ENCODE measurements at places on chromosomes 5 and 9. TPM values are rescaled to one million over a fixed set of nuclear protein-coding genes. Genes with fewer than 3 reads are reported as not detected.

GRCh38 chr5:90095292-90096060 lies 314.1 kb downstream of the CETN3 start:
- no peak for DNase-seq

Gene SELENOP
- total RNA-seq = not detected

Gene FNBP1
- 68.1 TPM for total RNA-seq

Gene C7
- not detected for total RNA-seq

DNA sequence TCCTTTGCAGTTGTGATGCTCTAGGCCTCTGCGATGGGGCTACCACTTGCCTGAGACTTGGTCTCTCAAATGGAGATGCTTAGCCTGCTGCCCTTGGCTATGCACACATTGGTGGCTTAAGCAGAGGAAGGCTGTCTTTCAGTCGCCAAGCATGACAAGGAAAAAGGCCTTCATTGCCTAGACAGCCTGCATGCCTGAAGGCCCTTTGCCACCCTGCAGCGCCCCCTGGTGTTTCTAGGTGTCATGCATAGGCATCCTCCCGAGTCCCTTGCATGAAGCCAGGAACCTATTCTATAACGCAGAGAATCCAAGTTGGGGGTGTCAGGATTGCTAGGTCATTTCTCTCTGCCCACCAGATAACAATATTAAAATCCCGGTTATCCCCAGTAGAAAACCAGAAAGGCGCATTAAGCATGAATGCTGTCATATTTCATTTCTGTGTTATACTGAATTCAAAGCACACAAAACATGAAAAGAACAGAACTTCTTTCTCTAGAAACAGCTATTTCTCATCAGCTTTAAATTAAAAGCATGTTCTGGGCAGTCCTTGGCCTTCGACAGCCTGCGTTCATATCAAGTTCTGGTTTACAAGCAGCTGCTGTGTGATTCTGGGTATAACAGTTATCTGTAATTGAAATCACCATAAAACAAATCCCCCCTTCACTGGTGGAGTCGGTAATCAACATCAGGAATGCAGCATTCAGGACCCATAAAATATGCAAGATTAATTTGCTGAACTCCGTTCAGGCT lies 59.7 kb upstream of the TRPC7 start:
- DNase-seq = peak; percentile 25

DNA sequence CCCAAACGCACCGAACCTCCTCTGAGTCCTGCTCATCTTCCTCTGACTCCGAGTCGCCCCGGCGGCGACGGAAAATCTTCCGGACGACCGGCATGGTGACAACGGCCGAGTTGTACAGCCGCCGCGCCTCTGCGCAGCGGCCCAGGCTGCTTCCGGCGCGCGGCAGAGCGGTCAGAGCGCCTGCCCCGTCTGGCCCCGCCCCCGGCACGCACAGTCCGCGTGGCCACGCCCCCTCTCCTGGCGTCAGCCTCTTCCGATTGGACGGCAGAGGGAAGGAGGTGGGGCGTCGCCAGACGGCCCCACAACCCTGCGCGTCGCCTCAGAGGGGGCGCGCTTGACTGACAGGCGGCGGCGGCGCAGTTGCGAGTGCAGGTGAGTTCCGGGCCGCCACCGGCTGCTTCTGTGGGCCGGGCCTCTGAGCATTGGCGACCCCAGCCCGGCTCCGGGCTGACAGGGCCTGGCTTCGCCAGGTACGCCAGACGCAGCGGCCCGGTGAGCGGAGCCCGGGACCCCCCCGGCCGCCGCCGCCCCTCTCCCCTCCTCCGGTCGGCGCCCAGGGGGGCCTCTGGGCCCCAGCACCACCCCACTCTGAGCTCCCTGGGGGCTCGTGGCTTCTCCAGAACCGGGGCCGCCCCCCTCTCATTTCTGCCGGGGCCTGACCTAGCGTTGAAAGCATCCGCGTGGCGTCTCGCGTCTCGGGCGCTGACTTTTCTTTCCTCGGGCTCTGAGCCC lies at the start of the genes C9orf78 and USP20:
Gene C9orf78, minus strand, starts transcription at position 148 of the 732 bp plus-strand sequence. Its CDS starts 54 bp downstream, at position 94.
Gene USP20, plus strand, starts transcription at position 331 of the 732 bp plus-strand sequence. CDS start 17,098 bp downstream, outside the sequence.
- peak; percentile 88 for DNase-seq

Gene FCN2
- total RNA-seq = not detected

DNA sequence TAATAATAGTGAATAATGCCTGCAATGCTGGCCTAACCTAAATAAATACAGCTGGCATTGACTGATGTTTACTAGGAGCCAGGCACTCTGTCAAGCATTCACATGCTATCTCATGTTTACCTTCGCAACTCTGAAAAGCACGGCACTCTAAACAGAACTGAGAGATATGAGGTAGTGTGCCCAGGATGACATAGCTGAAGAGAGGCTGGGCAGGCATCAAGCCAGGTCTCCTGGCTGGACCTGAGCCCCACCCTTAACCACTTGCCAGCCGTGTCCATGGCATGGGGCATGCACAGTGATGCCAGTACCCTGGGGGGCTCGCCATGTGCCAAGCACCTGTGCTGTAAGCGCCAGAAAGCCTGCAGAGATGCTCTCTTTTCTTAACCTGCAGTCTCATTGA lies 119.4 kb upstream of the MVB12B start:
- no peak for DNase-seq

Gene CNOT6
- total RNA-seq = 7.6 TPM

Gene SPINK14
- total RNA-seq = not detected

GRCh38 chr5:73263001-73263710 lies 90.2 kb downstream of the TMEM174 start:
- no peak for DNase-seq

DNA sequence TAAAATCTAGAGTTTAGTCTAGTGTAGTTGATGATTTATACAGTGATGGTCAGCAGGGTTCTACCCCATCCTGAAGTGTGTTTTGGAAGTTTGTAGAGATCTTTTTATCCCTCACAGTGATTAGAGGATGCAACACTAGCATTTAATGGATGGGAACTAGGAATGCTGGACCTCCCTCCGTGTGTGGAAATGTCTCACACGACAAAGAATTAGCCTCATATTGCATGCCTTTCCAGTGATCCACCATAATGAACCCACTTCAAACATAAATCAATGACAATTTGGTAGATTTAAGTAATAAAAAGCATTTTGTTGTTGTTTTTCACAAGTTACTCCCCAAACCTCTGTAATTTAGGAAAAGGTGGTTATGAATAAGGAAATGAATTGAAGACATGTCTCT lies 82.5 kb upstream of the LMNB1 start:
- no peak for DNase-seq

Gene GRM6
- not detected for total RNA-seq

Gene ECM2
- not detected for total RNA-seq

Gene LURAP1L
- 28.4 TPM for total RNA-seq

DNA sequence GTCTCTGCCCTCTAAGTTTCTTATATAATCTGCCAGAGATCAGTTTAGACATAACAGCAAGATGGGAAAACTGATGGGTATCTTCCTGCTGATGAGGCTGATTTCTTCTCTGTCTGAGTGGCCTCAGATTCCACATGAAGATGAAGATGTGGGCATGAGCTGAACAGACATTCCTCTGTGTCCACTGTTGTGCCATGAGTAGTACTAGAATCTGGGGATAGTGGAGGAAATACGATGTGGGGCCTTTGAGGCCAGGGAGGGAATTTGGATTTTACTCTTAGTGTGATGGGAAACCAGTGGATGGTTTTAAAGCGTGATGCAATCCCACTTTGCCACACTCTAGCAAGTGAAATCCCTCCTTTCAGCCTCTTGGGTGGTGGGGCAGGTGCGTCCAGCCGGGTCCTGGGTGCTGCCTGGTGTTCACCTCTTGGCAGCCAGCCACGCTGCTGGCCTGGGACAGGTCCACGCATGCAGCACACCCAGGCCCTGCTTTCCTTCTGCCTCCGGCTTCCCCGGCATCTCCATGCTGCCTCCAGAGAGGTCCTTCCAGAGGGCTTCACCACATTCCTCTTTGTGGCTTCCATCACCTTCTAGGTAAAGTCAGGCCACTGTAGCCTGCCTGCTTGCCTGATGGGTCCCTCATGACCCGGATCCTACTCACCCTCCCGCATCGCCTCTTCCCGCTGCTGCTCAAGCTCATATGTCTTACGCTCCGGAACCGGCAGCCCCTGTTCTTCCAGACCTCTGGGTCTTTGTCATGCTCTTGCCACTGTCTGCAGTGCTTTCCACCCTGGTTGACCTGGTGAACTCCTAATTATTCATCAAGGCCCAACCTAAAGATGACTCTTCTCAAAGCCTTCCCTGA lies 28.1 kb upstream of the SH3PXD2B start:
- DNase-seq = no peak

Gene F2RL1
- 11.9 TPM for total RNA-seq

DNA sequence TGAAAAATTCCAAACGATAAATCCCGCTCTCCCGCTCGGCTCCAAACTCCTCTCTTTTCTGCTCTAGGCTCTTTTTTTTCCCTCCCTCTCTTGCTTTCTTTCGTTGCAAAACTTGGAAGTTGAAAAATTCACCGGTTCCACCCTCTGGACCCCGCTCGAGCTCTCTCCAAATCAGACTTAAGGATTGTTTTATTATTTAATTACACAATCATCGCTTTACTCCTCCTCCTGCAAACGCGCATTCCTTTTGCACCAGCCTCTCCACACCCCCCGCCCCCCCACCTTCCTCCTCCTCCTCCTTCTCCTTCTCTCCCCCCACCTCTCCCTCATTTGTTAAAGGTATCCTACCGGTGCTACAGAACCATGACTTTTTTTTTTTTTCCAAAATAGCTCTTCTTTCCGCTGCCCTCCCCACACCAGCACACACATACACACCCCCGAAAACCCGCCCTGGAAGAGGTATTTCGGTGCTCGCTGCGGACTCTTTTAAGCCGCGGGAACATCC lies 535 bp upstream of the NFIB start:
- no peak for DNase-seq

- no peak for DNase-seq
These were observed 18.2 kb upstream of the STK32A start for GRCh38 chr5:147216552-147217154.

Gene PCDHB5
- 17.1 TPM for total RNA-seq

DNA sequence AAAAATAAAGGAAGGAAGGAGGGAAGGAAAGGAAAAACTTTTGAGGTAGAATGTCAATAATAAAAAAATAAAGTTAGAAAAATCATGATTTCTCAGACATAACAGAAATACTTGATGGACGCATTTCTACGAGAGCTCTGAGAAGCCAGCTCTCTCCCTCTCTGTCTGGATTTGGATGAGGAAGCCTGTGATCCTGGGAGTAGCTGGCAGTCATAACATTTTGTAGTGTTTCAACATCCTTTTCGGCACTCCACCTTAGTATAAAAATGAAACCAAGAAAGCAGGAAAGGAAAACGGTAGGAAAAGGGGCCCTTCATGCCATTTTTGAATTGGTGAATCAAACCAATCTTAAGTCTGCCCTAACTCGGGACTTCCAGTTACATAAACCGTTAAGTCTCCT lies 321.3 kb downstream of the EPB41L4A start:
- no peak for DNase-seq

GRCh38 chr9:110579034-110579861 lies at the start of gene SVEP1:
TSS of gene SVEP1 (minus strand) at chr9:110579741. CDS start at chr9:110579543, 198 bp downstream.
- DNase-seq = peak; percentile 62

Gene OR1J2
- total RNA-seq = not detected

Gene PCDHA1
- total RNA-seq = not detected

Gene AJM1
- 1.7 TPM for total RNA-seq

GRCh38 chr9:87590996-87591395 lies 93.3 kb downstream of the DAPK1 start:
- DNase-seq = no peak

Measured in Caki2 (cell line).